ENCODE measurements at places on chromosomes 3 and 15. TPM values are rescaled to one million over a fixed set of nuclear protein-coding genes. Genes with fewer than 3 reads are reported as not detected.
A peak's percentile ranks its signal among the peaks of the same experiment; 100 is the strongest.

GRCh38 chr3:191775451-191776233, 314.7 kb downstream of the PYDC2 start:
- no peaks in the 10 kb centered on the region for H3K27me3 ChIP-seq
- H3K27ac ChIP-seq, result no peak overlapping the region
- H3K4me1 ChIP-seq, result no peaks in the 10 kb centered on the region
- DNase-seq, result no peak
- no peak overlapping the region for H3K4me3 ChIP-seq

- H3K4me3 ChIP-seq, result no peak overlapping the region
- peaks cover 10% of the 10 kb centered on the region for H3K4me1 ChIP-seq
- no peak overlapping the region for H3K27ac ChIP-seq
- no peaks in the 10 kb centered on the region for H3K36me3 ChIP-seq
These were observed 116.3 kb downstream of the RPL22L1 start for GRCh38 chr3:170753421-170754310.

DNA sequence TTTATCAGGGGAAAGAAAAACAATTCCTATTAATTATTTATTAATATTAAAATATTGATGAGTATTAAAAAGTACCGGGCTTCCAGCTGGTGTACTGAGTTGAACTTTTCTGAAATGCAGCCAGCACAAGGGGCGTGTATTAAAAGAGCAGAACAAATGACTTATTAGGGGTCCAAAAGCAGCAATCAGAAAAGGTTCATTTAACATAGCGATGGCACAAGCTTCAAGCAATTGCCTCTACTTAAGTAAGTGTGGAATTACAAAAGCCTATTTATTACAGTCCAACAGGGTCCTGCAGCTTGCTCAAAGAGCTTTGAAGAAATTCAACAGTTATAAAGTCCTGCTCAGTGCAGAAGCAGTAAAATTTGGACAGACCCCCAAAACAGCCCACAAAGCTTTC, 285.6 kb downstream of the EPHA3 start:
- H3K27ac ChIP-seq, result no peak overlapping the region
- no peaks in the 10 kb centered on the region for H3K4me1 ChIP-seq
- H3K36me3 ChIP-seq, result no peaks in the 10 kb centered on the region
- no peak overlapping the region for H3K4me3 ChIP-seq

GRCh38 chr15:85692321-85692720, 102.4 kb downstream of the KLHL25 start:
- H3K4me3 ChIP-seq, result peak overlapping the region; percentile 30
- H3K27ac ChIP-seq, result peak overlapping the region; percentile 61
- H3K36me3 ChIP-seq, result peaks cover 89% of the 10 kb centered on the region
- H3K27me3 ChIP-seq, result no peaks in the 10 kb centered on the region
- no peak for DNase-seq

DNA sequence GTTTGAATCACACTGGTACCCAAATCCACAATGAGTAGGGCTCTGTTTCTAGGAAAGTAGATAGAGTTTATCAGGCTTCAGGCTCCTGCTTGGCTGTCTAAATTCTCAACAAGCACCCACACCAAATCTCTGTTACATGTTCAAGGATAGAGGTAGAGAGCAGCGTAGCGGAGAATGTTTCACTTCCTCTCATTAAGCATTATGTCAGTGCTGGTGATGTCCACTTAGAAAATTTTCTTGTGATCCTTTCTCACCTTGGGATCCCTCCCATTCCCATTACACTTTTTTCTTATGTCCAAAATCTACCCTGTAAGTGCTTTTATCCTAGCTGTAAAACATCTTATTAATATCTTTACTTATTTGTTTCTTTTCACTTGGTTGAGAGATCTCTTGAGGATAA, 34.7 kb upstream of the GCSAM start:
- H3K27ac ChIP-seq, result no peak overlapping the region
- H3K4me1 ChIP-seq, result no peaks in the 10 kb centered on the region
- H3K27me3 ChIP-seq, result no peaks in the 10 kb centered on the region
- no peaks in the 10 kb centered on the region for H3K36me3 ChIP-seq
- DNase-seq, result no peak
- H3K4me3 ChIP-seq, result no peak overlapping the region

- H3K36me3 ChIP-seq, result no peaks in the 10 kb centered on the region
- no peak overlapping the region for H3K4me3 ChIP-seq
- no peak for DNase-seq
- H3K4me1 ChIP-seq, result no peaks in the 10 kb centered on the region
- H3K27me3 ChIP-seq, result no peaks in the 10 kb centered on the region
These were observed 18.5 kb upstream of the CMTM8 start for GRCh38 chr3:32220006-32220405.

NRROS gene
- total RNA-seq, result 19.5 TPM

DNA sequence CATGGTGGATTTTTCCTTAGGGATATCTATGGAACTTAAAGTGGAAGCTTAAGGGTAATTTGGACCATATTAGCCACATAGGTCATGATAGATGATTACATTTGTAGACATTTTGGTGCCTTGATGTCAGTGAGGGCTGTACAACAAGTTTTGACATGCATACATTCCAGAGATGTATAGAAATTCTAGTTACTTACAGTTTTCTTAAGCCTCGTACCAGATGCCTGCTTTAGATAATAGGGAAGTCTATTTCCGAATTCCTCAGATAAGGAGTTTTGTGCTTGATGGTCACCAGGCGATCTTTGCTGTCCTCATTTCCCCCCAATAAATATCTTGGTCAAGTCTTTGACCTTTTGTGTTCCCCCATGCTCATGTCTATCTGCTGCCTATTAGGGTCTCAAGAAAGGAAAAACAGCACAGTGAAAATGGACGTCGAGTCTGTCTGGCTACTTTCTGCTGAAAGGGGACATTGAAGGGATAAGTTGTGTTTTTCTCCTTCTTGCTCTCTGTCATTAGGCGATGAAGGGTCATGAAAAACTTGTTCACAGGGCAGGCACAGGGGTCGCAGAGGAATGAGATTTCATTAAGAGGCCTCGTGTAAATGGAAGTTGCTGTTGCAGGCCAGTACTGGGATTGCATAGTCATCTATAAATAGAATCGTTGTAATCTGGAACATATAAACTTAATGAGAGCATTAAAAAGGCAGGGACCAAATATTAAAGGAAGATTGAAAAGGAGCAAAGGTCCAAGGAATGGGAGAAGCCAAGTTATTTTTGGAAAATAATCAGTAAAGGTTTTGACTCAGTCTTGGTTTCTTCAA, 20.0 kb upstream of the SENP7 start:
- H3K4me1 ChIP-seq, result no peaks in the 10 kb centered on the region
- H3K36me3 ChIP-seq, result no peaks in the 10 kb centered on the region
- H3K27ac ChIP-seq, result no peak overlapping the region
- no peaks in the 10 kb centered on the region for H3K27me3 ChIP-seq
- H3K4me3 ChIP-seq, result no peak overlapping the region

DNA sequence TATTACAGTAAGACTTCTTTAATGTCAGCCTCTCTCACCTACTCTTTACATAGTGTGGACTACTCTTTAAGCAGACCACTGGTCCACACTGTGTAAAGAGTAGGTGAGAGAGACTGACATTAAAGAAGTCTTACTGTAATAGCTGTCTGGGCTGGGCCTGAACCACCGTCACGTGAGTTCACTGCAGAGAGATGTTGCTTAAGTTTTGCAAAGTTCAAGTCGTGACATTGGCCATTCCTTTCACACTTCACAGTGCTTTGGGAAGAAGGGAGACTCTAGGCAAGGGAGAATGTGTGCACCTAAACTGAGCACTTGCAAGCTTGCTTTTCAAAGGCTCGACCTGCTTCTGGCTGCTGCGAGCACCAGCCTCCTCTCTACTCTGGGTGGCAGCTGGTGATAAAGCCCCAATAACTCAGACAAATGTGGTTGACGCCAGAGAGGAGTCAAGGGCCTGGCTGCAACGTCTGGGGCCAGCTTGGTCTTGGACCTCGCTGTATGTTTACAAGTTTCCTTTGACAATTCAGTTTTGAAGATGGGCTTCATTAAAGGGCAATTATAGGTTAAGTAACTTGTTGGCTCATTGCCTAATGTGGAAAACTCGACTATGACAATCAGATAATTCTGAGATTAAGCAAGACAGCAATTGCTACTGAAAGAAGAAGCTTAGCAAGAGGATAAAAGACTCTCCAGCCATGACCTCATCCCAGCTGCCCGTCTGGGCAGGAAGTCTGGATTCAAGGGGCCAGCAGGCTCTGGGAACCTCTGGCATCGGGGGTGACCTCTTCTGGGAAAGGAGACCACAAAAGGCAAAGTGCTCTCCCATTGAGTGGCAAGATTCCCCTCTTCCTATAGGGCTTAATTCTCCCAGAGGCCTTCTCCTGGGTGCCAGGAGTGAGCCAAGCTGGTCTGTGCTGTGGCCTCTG, 242.1 kb upstream of the TLE3 start:
- H3K4me3 ChIP-seq, result no peak overlapping the region
- H3K36me3 ChIP-seq, result no peaks in the 10 kb centered on the region
- H3K4me1 ChIP-seq, result peaks cover 14% of the 10 kb centered on the region

DNA sequence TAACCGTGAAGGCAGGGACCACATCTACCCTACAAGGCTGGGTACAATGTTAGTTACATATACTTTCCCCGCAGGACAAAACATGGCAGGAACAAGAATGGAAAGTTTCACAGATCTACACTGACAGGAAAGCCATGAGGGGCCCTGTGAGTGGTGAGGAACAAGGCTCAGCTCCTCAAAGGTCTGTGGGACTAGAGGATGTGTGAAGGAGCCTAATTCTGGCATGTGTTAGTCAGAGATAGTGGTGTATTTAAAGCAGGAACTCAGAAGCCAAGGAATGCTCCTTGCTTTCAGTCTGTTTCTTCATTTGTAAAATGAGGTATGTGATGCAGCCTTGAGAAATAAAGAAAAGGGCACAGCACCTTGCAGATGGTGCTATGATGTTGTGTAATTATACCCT, 25.1 kb downstream of the ETV5 start:
- no peak overlapping the region for H3K27ac ChIP-seq
- no peaks in the 10 kb centered on the region for H3K27me3 ChIP-seq
- no peak overlapping the region for H3K4me3 ChIP-seq
- H3K36me3 ChIP-seq, result peaks cover 12% of the 10 kb centered on the region

- H3K4me3 ChIP-seq, result no peak overlapping the region
- H3K4me1 ChIP-seq, result peaks cover 9% of the 10 kb centered on the region
- no peaks in the 10 kb centered on the region for H3K27me3 ChIP-seq
- H3K36me3 ChIP-seq, result no peaks in the 10 kb centered on the region
- H3K27ac ChIP-seq, result no peak overlapping the region
These were observed 30.1 kb downstream of the SUCNR1 start for GRCh38 chr3:151903501-151903991.

DNA sequence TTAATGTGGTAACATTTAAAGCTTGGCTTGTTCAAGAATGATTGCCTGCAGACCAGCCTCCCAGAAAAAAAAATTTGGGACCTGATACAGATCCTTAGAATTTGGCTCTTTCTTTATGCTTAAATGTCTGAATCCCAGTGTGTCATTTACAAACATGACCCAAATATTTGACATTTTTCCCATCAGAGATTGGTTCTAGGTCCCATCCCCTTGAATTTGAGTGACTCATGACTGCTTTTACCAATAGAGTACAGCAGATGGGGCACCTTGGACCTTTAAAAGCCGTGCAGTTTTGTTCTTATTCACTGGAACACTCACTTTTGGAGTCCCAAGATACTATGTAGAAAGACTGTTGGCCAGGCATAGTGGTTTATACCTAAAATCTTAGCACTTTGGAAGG, 231.6 kb downstream of the ZIC1 start:
- H3K27ac ChIP-seq, result no peak overlapping the region
- no peaks in the 10 kb centered on the region for H3K36me3 ChIP-seq
- no peaks in the 10 kb centered on the region for H3K4me1 ChIP-seq

GABRR3 gene
- total RNA-seq, result not detected

DUOXA2 gene
- not detected for total RNA-seq

DNA sequence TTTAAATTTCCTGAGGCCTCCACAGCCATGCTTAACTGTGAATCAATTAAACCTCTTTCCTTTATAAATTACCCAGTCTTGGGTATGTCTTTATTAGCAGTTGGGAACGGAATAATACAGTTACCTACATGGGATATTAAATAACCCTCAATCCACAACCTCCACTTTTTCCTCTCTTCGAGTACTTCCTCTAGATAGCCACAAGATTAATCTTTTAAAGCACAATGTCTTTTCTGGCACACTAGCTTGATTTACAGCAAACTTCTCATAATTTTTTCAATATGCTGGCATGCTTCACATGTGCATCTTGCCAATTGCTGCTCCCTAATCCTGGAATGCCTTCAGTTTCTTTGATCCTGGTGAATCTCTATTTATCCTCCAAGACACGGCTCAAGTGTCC, 92.2 kb downstream of the P2RY1 start:
- H3K27ac ChIP-seq, result no peak overlapping the region
- H3K27me3 ChIP-seq, result no peaks in the 10 kb centered on the region
- no peak for DNase-seq
- no peaks in the 10 kb centered on the region for H3K4me1 ChIP-seq
- no peaks in the 10 kb centered on the region for H3K36me3 ChIP-seq

DNA sequence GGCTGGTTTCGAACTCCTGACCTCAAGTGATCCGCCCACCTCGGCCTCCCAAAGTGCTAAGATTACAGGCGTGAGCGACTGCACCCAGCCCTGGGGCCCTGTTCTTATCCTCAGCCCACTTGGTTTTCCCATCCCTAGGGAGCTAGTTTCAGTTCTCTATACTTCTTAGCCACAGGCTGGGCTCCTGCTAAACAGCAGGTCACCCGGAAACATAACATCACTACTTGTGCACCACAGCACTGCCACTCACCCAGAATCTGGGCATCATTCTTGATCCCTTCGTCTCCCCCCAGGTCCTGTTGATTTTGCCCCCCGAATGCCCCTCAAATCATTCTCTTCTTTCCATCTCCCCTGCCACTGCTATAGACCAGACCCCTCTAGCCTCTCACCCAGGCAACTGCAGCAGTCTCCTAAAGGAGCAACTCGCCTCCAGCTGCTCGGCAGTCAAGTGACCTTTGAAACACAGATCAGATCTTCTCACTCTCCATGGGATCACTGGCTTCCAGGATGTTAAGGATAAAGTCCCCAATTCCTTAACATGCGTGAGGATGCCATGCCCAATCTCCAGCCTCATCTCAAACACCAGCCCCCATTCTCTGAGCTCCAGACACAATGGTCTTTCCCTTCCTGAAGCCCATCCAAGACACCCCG, 5.6 kb upstream of the AP3S2 start:
- no peaks in the 10 kb centered on the region for H3K27me3 ChIP-seq
- peaks cover 36% of the 10 kb centered on the region for H3K36me3 ChIP-seq
- no peak overlapping the region for H3K27ac ChIP-seq
- no peak overlapping the region for H3K4me3 ChIP-seq
- H3K4me1 ChIP-seq, result no peaks in the 10 kb centered on the region

SEC22A gene
- 14.4 TPM for total RNA-seq

GRCh38 chr3:85935171-85935570, 976.4 kb downstream of the CADM2 start:
- H3K27me3 ChIP-seq, result no peaks in the 10 kb centered on the region
- H3K4me3 ChIP-seq, result no peak overlapping the region
- H3K4me1 ChIP-seq, result no peaks in the 10 kb centered on the region
- no peak for DNase-seq

- H3K4me3 ChIP-seq, result no peak overlapping the region
- no peaks in the 10 kb centered on the region for H3K4me1 ChIP-seq
- DNase-seq, result no peak
These were observed 795.0 kb downstream of the ROBO1 start for GRCh38 chr3:78972617-78973301.

AADACL2 gene
- total RNA-seq, result not detected

SLC7A14 gene
- total RNA-seq, result not detected

DNA sequence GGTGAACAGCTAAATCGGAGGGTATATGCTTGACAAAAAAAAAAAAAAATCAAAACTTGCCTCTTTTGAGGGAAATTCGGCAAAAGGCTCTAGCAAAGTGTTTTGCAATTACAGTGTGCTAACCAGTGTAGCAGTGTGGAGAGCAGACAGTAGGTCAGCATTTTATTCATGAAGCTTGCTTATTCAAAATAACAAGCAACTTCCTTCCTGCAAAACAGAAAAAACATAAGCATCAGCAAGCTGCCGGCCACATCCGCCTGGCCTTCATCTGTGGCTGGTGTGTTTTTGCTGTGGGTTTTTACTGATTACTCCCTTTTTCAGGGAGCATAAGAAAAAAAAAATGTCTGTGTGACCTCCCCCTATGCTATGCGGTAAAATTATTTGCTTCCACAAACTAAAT, 434.1 kb downstream of the OCA2 start:
- H3K27ac ChIP-seq, result no peak overlapping the region
- DNase-seq, result no peak
- no peak overlapping the region for H3K4me3 ChIP-seq
